Smooth muscle cell of the coronary artery (primary cell): ENCODE measurements at places on chromosomes 13 and 19. TPM values are rescaled to one million over a fixed set of nuclear protein-coding genes. Genes with fewer than 3 reads are reported as not detected.

The CERS1 gene
- 4.4 and 5.7 TPM in 2 replicates for total RNA-seq

The THOP1 gene
- 51.2 and 92.5 TPM in 2 replicates for total RNA-seq

The KIR2DL4 gene
- not detected in 2 replicates for total RNA-seq

The ZNF345 gene
- total RNA-seq, result 1.3 and 2.3 TPM in 2 replicates

The PLA2G4C gene
- total RNA-seq, result 2.7 and 11.5 TPM in 2 replicates

The OR4F17 gene
- not detected in 2 replicates for total RNA-seq

The CYP4F12 gene
- total RNA-seq, result 0.70 TPM in 1 of 2 replicates, not detected in the other

The SBK2 gene
- not detected in 2 replicates for total RNA-seq

The LILRB3 gene
- total RNA-seq, result not detected in 2 replicates

The PBX4 gene
- 3.2 TPM in 1 of 2 replicates, not detected in the other for total RNA-seq

The ZNF208 gene
- total RNA-seq, result 1.4 and 2.1 TPM in 2 replicates

The KLK15 gene
- not detected in 2 replicates for total RNA-seq

The HAUS5 gene
- 1.9 and 6.3 TPM in 2 replicates for total RNA-seq

The ODAD3 gene
- total RNA-seq, result 0.23 and 0.94 TPM in 2 replicates

The LCP1 gene
- 1.2 TPM in 1 of 2 replicates, not detected in the other for total RNA-seq

The FCER2 gene
- total RNA-seq, result not detected in 2 replicates

The TBXA2R gene
- 1.4 and 1.5 TPM in 2 replicates for total RNA-seq

The MRPL34 gene
- 17.9 and 27.8 TPM in 2 replicates for total RNA-seq

The ZNF880 gene
- total RNA-seq, result 12.3 and 26.0 TPM in 2 replicates

The NLRP4 gene
- not detected in 2 replicates for total RNA-seq

The CEACAM6 gene
- not detected in 2 replicates for total RNA-seq

The CYP4F8 gene
- not detected in 2 replicates for total RNA-seq

The CAMSAP3 gene
- under 0.01 TPM in 1 of 2 replicates, not detected in the other for total RNA-seq

The GRIN2D gene
- 0.23 TPM in 2 replicates for total RNA-seq

The TSSK6 gene
- total RNA-seq, result 1.5 and 2.9 TPM in 2 replicates

The ZNF324B gene
- total RNA-seq, result 8.3 and 16.8 TPM in 2 replicates

The DPF1 gene
- 1.1 TPM in 1 of 2 replicates, not detected in the other for total RNA-seq

The SIGLEC8 gene
- not detected in 2 replicates for total RNA-seq

The WDR88 gene
- total RNA-seq, result not detected in 2 replicates

The PNMA8C gene
- total RNA-seq, result 0.15 TPM in 1 of 2 replicates, not detected in the other

The FAM83E gene
- 0.38 TPM in 1 of 2 replicates, not detected in the other for total RNA-seq

The PLPPR2 gene
- total RNA-seq, result 7.1 and 10.9 TPM in 2 replicates

The KLK14 gene
- not detected in 2 replicates for total RNA-seq

The NLRP11 gene
- total RNA-seq, result not detected in 2 replicates

The SCEL gene
- total RNA-seq, result not detected in 2 replicates

The PLK5 gene
- total RNA-seq, result not detected in 2 replicates

The KLK7 gene
- total RNA-seq, result not detected in 2 replicates

The STAP2 gene
- total RNA-seq, result 2.8 and 4.2 TPM in 2 replicates
